Cortex of kidney (tissue), 1 donor: ENCODE measurements at places on chromosomes 4 and X.
A peak's percentile ranks its signal among the peaks of the same experiment; 100 is the strongest.

- DNase-seq = no peak
These were observed 289.8 kb downstream of the ADGRL3 start for GRCh38 chr4:61489927-61490326.

- DNase-seq = no peak
These were observed 302.3 kb downstream of the DCHS2 start for GRCh38 chr4:154189346-154189745.

- DNase-seq = no peak
These were observed 4.5 kb upstream of the GBA3 start for GRCh38 chr4:22688236-22688635.

GRCh38 chr4:128787509-128788311, 21.8 kb upstream of the JADE1 start:
- no peak for DNase-seq

DNA sequence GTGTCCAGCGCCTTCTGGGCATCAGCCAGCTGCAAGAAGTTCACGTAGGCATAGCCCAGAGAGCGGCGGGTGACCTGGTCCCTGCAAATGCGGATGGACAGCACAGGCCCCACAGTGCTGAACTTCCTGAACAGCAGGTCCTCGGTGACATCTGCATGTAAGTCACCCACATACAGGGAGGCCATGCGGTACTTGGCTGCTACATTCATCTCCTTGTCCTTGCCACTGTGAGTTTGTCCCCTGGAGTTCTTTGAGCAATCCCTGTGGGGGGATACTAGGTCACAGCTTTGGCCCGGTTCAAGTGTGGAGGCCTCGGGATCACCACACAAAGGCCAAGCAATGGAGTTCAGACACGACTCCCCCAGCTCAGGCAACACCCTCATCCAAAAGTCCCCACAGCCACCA, 776 bp downstream of the PABPC4L start:
- DNase-seq = no peak

GRCh38 chrX:132615391-132616131, 126.7 kb upstream of the MBNL3 start:
- DNase-seq = no peak

- DNase-seq = no peak
These were observed 94.7 kb upstream of the DIPK2B start for GRCh38 chrX:45295259-45295986.

DNA sequence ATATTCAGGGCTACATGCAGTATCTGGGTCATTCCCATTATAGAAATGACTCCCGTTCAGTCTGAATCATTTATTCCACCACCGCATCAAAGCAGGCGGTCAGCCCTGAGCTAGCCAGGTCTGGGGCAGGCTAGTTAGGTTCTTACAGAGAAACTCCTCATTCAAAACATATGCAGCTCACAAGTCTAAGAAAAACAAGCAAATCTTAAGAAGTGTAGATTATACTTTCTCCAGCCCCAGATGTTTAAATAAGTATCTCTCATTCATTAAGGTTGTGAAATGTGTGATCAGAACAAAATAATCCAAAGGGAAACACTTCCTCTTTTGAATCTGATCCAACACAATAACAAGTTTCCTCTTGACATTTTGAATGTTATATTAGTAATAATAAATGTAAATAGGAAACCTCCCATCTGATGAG, 441.9 kb downstream of the INPP4B start:
- no peak for DNase-seq

GRCh38 chr4:130008461-130008860, 912.5 kb downstream of the C4orf33 start:
- DNase-seq = no peak

GRCh38 chr4:120850018-120850599, 72.4 kb downstream of the PRDM5 start:
- DNase-seq = no peak

GRCh38 chr4:577499-578450, 1.7 kb upstream of the TMEM271 start:
- DNase-seq = no peak

DNA sequence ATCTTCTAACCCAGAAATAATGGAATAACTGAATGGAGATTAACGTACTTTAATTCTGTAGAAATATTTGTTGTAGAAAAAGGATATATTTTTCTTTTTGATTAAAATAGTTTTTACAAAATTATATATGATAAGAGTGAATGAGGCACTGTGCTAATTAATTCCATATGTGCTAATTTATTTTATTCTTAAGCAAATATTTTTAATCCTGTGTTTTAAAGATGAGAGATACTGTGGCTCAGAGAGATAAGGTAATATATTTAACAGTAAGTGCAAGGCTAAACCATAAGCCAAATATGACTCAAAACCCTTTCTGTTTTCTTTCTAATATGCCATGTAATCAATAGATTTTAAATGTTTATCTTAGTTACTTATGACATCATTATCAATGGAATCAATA, 88.2 kb downstream of the EMCN start:
- DNase-seq = no peak

DNA sequence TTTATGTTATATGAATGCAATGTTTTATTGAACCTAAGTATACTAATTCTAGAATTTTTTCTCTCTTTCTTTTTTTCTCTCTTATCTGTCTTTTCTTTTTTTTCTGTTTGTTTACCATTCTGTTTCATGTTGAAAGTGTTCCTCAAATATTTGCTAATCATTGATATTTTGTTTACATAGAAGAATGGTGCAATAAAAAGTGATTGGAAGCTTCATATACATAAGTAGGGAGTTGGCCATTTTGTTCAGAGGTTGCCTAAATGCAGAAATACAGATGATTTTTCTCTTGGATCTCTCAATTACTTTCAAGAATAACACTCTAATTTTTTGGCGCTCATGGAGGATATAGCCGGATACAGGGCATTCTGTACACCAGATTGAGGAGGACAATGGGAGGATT, 5.7 kb upstream of the SERTM2 start:
- no peak for DNase-seq

DNA sequence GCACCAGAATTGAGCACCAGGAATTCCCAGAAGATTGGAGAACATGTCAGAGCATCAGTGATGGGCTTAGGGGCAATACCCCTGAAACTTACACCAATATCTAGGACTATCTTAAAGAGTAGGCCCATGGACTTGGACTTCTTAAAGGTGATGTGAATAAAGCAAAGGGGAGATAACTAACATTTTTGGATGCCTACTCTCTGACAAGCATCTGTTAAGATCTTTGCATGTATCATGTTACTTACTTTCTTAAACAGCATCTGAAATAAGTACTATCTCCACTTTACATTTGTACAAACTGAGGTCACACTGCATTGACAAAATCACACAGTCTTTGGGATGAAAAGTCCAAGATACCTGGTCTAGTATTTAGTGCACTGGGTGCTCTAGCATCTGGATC, 258.6 kb upstream of the ARSJ start:
- DNase-seq = no peak

DNA sequence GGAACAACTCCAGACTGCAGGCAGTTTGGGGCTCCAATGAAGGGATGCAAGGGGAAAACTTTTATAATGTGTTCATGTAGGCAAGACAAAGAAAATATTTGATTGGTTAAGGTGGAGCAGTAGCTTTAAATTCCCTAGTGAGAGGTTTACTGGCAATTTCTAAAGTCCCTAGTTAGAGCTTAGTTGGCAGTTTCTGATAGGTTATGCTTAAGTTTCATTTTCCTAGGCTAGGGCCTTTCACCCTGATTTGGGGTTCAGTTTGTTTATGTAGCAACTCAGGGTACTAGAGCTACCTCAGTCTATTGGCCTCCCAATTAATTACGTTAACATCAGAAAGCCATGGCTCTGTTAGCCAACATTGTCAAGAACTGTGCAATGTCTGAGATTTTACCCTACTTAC, 14.6 kb downstream of the BBS12 start:
- DNase-seq = no peak

DNA sequence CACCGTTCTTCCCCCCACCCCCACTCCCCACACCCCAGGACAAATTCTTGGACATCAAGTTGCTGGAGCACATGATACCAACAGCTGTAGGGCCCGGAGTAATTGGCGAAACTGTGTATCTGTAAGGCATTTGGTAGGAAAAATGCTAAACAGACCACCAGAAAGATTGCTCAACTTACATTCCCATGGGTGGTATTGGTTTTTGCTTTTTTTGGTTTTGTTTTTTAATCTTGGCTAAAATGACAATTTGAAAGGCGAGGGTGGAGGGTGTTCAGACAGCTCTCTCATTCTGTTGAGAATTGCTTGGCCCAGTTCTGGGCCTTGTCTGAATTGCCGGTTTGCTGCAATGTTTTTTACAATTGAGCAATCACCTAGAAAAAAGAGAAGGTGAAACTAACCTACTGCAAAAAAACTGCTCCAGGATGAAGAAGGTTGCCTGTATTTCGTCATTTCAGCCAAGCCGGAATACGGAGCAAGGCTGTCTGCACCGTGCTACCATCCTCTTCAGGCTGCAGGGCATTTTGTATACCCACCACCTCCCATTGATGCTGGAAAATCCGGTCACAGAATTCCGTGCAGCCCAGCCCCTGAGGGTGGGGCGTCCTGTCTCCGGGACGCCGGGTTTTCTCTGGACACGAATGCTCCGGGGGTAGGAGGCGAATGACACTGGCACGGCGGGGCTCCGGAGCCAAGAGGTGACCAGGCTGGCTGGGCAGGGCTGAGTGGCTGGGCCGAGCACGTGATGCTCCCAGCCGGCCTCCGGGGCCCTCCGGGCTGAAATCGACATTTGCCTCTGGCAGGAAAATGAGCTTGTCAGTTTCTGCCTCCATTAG, at the start of gene CLCN4:
Gene CLCN4 (plus strand): TSS at position 777 of the 833 bp plus-strand sequence. CDS start 28,058 bp downstream, outside the sequence.
- DNase-seq = peak; percentile 4

DNA sequence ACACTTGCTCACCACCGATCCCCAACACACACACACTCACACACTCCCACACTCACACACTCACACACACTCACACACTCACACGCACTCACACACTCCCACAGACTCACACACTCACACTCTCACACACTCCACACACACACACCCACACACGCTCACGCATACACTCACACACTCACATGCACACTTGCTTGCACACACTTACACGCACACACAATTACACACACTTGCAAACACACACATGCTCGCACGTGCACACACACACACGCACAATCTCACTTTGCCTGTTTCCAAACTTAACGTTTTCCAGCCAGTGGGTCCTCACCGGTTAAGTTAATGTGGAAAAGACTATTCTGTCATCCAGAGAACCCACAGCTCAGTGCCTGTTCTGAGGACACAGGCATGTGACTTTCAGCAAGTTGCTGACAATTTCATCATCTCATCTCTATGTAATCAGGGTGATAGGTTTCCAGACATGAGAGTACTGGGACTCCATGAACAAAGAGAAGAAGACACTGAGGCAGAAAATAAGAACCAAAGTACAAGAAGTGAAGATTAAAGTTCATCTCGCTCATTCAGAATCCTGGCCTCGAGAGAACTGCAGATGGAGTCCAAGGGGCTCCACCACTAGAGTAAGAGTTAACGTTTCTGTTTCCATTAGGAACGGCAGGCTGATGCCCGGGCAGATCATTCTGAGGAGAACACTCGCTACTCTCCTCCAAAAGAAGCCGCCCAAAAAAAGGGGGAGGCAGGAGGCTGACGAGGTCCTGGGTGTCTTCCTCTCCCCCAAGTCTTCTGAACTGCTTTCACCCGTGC, 153.2 kb upstream of the FRG1 start:
- DNase-seq = no peak

- DNase-seq = no peak
These were observed 23.0 kb upstream of the UGT2B4 start for GRCh38 chr4:69518538-69519198.

GRCh38 chrX:29935455-29935854, 279.9 kb upstream of the MAGEB2 start:
- DNase-seq = no peak

DNA sequence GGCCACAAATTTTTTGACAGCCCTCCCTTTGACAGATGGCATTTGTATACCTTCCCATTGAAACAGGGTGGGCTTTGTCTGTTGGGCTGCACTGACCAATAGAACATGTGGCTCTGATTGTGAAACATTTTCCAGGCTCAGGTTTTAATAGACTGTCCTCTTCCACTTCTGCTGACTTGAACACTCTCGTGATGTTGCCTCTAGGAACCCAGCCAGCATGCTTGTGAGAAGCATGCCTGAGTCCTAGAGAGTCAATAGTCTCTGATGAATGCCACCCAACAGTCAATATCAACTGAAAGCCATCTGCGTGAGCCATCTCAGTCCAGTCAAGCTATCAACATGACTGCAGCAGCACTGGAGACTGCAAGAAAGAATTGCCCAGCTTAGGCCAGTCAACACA, 290.0 kb downstream of the SLC7A11 start:
- no peak for DNase-seq

DNA sequence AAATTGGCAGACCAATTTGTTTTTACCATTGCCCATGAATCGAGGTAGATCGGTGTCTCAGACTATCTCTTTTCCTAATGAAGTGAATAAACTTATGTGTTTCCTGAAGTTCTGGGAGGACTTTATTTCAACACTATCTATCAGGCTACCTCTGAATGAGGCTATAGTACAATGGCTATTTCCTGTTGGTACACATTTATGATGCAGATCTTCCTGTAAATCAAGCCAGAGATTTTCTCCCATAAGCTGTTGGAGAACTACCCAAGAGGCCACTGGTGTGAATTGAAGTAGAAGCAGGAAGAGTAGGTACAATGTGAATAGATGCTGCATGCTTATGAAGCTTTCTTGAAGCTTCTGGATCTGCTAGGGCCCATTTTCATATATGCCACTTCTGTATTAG, 16.0 kb downstream of the TXK start:
- no peak for DNase-seq

DNA sequence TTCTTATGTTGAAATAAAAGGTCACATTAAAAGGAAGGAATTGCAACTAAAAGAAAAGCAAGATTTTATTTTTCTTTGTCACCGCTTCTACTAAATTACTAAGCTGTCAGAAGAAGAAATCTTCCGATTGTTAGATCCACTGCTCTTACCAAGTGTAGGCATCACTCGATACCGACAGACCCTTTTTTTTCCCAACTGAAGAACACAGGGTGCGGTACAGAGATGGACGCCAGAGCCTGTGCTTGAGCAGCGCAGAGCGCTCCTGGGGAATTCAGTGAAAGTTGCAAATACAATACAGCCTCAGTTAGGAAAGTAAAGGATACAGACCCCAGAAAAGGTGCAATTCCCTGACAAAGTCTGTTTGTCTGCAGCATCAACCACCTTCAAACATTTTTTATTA, 94.9 kb upstream of the WDR17 start:
- DNase-seq = no peak

DNA sequence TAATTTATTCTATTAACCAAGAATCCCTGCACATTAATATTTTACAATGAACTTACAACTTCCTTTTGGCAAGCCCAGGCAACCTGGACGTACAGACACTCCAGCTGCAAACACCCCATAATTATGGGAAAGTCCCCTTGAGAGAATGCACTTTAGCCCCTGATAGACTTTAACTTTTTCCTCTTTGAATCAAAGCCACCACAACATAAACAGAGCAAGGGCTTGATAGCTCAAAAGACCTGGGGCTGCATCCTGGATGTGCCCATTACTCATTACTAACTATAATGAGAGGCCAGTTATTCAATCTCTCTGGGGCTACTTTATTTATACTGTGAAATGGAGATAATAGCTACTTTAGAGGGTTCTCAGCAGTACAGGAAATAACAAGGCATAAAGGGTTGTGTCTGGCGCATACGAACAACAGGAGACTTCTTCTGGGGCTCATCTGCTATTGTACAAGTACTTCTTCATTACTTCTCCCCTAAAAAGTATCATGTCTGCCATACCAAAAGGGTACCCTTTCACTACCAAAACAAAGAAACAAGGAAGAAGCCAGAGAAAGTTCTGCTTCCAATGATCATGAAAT, 54.9 kb downstream of the CASK start:
- DNase-seq = no peak

GRCh38 chr4:137310166-137310565, 222.1 kb downstream of the PCDH18 start:
- no peak for DNase-seq

GRCh38 chrX:154459832-154460231, 1.8 kb downstream of the PLXNA3 start:
- DNase-seq = no peak
